ENCODE measurements at places on chromosomes 6 and 20.

DNA sequence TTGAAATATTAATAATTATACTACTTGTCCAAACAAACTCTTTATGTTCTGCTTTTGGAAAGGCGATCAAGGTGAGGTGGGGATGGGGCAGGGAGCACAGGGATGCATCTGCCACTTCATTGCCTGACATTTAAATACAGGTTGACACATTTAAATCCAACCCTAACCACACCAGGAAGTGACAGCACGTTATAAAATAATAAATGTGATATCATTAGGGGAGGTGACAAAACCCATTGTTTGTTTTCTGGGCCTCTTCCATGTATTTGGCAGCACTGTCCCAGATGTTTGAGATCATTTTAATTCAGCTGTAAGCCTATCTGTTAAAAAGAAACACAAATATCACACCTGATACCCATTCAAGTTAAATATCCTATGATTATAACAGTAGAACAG, 342.4 kb upstream of the ARID1B start:
- no peak for DNase-seq

- no peak for DNase-seq
These were observed 381.0 kb upstream of the SASH1 start for GRCh38 chr6:147961481-147962141.

- no peak for DNase-seq
These were observed 91.9 kb downstream of the MYLK4 start for GRCh38 chr6:2658788-2659187.

DNA sequence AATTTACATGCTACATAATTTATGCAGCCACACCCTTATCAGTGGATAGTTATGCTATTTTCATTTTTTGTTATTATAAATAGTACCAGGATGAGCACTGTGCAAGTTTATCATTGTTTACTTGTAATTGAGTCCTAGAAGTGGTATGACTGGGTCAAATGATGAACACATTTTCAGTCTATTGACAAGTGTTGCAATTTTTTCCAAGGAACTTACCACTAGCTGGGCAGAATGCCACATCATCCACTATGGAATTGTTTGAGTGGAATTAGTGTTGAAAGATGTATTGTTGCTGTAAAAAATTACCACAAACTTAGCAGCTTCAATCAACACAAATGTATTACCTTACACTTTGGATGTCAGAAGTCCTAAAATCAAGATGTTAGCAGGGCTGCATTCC, 38.1 kb upstream of the OPN5 start:
- no peak for DNase-seq

GRCh38 chr20:19816386-19816785, 58.3 kb downstream of the RIN2 start:
- no peak for DNase-seq

DNA sequence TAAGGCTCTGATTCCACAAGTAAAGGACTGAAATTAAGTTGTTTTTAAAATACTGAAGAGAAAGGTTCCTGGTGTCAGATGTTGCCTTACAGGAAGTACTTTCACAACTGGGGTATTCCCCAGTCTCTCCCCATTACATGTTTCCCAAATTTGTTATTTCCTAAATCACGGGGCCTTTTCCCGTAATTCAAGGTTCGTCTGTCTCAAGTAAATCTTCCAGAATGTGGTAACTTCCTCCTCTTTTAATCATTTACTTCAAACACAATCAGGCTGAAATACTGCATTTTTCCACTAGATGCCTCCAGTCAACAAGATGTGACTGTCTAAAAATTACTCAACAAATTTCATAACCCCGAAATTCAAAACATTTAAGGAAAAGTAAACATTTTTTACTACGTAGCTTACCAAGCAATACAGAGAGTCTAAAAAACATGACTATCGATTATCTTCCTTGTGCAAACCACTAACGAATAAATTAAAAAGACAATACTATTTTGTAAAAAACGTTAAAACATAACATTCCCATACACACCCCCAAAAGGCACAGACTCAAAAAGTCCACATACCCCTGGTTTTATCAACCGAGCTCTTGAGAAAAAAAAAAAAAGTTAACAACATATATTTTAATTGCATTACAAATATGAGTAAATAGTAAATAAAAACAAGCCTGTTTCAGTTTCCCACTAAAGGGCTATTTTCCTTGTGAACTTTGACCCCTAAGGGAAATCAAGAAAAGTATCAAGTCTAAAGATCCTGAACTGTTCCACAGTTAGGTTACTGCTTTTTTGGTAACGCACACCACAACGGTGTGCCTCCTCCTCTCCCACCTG, 1.7 kb downstream of the SOD2 start:
- DNase-seq, result peak; percentile 72

DNA sequence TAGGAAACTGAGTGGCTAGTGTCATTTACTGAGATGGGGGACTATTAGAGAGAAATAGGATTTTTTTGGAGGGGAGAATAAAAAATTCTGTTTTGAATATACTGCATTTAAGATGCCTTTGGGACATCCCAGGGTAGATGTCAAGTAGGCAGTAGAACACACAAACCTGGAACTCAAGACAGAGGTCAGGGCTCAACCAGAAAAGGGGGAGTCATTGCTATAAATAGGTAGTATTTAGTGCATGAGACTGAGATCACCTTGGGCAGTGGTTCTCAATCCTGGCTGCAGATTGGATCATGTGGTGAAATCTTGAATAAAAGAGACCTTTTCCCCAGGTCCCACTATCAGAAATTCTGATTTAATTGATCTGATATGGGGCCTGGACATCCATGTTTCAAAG, 110.5 kb upstream of the SUPT3H start:
- no peak for DNase-seq

GRCh38 chr6:32073101-32073500, 34.9 kb downstream of the CYP21A2 start:
- DNase-seq, result no peak

Measured in GM04503 (cell line).